ENCODE measurements at places on chromosomes 4 and X.

DNA sequence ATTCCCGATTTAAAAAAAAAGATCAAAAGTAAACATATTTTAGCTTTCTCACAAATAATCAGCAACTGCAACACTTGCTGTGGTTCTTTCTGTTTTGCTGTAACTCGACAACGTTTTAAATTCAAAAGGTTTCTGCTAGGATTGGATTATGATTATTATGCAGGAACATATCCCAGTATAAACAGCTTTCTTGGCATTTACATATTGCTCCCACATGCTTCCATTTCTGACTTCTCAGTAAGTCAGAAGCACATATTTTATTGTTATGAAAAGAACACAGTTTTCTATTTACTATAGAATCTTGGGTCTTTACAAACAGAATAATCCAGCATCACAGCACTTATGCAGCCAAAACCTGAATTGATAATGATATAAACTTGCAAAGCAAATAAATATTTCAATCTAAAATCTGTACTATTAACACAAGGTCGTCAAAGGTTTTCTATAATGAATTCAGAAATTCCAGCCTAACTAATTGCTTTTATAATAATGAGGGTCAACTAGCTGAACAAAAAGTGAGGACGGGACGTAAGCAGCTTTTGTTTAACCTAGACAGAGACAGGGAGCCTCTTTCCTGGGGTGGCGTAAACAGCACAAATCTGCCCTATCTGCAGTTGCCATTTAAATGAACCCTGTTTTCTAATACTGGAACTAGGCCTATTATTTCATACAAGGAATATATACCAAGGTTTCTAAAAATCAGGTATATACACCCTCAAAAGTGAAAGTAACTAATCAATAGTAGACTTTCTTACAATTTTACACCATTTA lies 9.8 kb upstream of the PCDH18 start:
- DNase-seq = no peak

- DNase-seq = no peak
Measured at GRCh38 chr4:5839751-5840674, 52.9 kb downstream of the CRMP1 start.

GRCh38 chrX:31179203-31179602 lies 107.4 kb upstream of the FTHL17 start:
- DNase-seq = no peak

DNA sequence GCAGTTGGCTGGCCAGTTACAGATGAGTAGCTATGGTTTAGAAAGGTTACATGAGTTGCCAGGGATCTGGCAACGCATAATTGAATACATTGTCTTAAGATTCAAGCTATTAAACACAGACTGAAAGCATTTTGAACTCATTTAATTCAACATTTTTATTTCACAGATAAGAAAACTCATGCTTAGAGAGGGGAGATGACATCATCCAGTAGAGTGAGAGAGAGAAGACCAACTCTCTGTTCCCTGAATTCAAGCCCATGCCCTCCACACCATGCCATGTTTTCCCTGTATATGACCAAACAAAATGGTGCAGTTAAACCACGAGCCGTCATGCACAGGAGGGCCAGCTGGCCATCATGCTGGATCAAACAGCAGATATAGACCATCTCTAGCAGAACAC lies 22.6 kb downstream of the SNCA start:
- no peak for DNase-seq

- no peak for DNase-seq
Measured at GRCh38 chrX:18426004-18426320, 554 bp downstream of the CDKL5 start.

DNA sequence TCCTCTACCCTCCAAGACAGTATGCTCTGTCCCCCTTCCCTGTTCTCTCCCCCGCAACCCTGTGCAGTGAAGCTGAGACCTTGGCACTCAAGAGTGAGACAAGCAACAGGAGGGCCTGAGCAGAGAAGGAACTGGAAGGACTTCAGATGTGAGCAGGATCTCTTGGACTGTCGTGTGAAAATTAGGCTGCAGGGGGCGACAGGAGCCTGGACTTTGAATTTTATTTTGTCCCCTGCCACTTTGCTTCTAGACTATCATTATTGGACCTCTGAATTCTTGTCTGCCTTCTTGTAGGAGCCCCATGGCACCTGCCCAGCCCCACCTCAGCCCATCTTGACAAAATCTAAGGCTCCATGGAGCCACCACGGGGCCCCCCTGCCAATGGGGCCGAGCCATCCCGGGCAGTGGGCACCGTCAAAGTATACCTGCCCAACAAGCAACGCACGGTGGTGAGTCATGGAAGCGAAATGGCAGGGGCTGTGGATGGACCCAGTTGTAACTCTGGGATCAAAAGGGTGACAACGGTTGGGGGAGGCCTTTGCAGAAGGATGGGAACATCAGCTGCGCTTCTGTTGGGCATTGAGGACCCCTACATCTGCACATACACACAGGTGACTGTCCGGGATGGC lies 1.7 kb downstream of the ARAF start:
- DNase-seq = peak; percentile 32

DNA sequence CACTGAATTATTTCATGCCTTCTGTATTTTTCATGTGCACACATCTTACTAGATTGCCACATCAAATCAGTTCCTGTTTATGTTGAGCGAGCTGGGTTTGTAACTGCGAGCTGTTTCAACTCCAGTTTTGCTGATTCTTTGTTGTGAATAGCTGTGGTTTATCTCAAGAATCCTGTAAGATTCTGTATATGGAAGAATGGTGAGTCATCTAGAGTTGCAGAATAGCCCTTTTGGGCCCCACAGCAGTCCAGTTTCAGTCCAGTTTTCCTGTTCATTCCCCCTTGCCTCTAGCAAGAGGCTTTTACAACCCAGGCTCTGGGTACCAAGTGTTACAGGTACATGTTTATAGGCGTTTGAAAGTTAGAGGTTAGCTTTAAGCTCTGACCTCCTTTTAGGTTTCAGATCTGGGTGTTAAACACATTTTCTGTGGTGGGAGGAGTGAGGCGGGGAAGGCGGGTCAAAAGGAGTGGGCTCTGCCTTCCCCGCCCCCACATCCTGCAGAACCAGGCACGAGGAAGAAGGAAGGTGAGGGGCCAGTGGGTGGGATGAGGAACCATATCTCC lies 32.7 kb downstream of the TBC1D14 start:
- DNase-seq = peak; percentile 73

- peak; percentile 7 for DNase-seq
Measured at GRCh38 chr4:186104114-186104889, at the start of gene FAM149A. Gene FAM149A, plus strand, starts transcription at chr4:186104704.

GRCh38 chr4:24764345-24764744 lies 31.0 kb upstream of the SOD3 start:
- DNase-seq = no peak

DNA sequence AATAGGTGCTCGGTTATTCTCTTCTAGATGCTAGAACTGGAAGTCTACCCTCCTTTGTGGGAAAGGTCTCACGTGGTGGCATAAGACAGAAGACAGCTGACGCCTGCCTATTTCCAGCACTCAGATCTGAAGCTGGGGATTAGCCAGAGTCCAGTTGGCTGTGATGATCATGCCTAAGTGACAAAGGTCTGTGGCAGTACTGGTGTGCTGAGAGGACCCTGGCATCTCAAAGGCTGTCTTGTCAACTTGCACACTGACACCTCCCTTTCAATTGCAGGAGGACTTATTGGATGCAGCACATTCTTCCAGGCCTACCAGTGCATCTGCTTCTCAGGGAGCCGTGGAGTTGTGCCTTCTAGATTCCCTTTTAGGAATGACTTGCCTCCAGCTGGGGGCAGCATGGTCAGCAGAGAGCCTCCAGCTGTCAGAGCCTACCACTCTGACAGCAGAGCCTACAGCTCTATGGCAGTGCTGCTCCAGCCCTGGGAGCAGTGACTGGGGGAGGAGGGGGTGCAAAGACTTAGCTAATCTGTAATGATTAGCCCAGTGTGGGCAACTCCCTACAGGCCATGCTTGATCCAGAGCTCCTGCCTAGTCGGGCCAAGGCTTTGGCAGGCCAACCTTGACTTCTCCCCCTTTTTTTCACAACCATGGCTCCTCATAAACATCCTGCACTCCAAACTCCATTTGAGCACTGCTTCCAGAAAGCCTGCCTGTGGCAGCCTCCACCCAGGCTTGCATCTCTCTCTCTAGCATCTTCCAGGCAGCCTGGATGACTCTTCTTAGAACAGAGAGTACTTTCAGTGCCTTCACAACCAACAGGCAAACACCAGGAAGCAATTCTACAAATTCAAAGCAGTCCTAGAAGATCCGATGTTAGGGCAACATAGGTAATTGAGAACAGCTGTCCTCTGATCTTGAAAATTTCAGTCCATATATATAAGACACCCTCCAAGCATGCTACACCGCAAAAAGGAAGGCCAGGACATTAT lies 13.8 kb upstream of the FGFBP2 start:
- DNase-seq = no peak

DNA sequence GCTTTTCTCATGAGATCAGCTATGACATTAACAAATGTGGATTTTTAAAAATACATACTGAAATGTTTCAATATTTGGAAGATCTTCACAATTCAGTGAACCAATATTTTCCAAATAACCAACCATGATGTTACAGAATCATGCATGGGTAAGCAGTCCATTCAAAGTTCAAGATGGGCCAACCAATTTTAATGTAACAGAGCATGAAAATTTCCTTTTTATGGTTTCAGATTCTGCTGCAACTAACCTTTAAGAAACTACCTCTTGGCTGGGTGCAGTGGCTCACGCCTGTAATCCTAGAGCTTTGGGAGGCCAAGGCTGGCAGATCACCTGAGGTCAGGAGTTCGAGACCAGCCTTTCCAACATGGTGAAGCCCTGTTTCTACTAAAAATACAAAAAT lies 107.7 kb downstream of the RBM47 start:
- no peak for DNase-seq

DNA sequence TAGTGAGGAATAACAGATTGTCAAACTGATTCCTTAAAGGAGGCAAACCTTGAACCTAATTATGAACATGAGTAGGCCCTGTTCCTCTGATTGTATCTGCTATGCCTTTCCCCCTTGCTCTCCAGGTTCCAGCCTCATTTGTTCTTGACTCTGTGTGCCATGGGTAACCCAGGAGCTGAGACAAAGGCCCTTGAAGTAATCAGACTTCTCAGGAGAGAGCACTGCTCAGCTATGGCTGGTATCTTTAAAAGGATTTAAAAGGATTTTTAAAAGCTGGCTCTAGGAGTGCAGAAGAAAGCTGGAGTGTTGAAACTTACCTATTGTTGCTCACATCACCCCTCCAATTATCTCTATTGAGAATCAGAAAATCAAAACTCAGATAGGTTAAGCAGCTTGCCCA lies 1565.5 kb upstream of the AGA start:
- no peak for DNase-seq

DNA sequence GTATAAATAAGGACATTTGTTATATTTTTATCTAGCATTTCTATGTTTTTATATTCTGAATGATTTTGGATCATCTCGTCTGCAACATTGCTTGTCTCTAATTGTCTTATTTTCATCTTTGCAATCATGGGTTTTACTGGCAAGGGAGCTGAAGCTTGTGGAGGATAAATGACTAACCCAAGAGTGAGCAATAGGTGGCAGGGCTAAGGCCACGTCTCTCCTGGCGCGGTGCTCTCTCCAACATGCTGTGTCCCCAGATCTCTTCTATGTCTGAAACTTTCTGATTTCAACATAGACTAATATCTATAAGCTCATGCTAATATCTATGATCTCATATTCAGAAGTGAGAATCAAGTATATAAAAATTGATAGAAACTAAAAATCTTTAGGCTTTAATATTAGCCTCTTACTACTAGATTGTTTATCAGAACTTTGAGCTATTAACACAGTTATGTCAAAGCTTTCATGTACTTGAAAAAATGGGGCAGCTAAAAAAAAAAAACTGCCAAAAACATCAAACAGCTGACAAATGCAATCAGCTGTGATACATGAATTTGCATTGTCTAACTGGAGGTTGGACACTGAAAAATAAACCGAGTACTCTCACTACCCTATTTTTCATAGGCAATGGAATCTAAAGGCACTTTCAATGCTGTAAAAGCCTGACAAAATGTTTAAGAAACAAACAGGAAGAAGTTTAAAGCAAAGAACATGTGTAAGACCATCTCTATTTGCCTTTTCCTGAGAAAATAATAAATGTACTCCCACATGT lies 169.2 kb downstream of the TMA16 start:
- DNase-seq = no peak
